Osteoblast (primary cell): ENCODE measurements at places on chromosomes 13 and 19.

- DNase-seq, result no peak
Measured at GRCh38 chr19:51466723-51467122, 8.5 kb upstream of the SIGLEC8 start.

GRCh38 chr13:39485314-39485700 lies 117.7 kb downstream of the LHFPL6 start:
- peak; percentile 63 for DNase-seq

DNA sequence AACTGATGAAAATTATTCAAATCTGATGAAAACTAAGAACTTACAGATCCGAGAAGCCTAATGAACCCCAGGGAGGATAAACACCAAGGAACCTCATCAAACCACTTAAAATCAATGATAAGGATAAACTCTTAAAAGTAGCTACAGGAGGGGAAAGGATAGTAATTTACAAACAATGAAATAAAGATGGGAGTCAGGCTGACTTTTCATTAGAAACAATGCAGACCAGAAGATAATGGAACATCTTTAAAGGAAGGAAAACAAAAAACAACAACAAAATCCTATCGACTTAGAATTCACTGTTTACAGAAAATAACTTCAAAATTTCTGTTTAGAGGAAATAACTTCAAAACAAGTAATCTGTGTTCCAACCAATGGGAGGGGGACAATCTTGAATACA lies 73.4 kb downstream of the ZDHHC20 start:
- DNase-seq, result no peak

- peak; percentile 65 for DNase-seq
Measured at GRCh38 chr19:15358918-15359317, 20.7 kb downstream of the AKAP8 start.

GRCh38 chr13:72864142-72865011 lies 82.4 kb downstream of the PIBF1 start:
- peak; percentile 43 for DNase-seq

- no peak for DNase-seq
Measured at GRCh38 chr13:59261928-59262488, 901.7 kb downstream of the DIAPH3 start.

DNA sequence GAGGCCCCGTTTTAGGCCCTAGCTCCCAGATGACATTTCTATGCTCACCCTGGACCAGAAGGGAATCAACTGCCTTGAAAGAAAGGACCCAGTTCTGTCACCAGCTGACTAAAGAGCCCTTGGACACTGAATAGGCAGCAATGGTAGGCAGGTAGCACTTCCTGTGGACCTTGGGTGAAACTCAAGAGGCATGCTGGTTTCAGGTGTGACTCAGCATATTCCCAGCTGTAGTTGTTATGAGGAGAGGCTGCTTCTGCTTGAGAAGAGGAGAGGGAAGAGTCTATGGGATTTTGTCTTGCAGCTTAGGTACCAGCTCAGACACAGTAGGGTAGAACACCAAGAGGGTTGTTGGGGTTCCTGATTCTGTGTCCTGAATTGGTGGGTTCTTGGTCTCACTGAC lies 37.9 kb upstream of the HTR2A start:
- peak; percentile 13 for DNase-seq

GRCh38 chr19:39710333-39710890 lies 6.1 kb downstream of the LGALS14 start:
- DNase-seq, result no peak

DNA sequence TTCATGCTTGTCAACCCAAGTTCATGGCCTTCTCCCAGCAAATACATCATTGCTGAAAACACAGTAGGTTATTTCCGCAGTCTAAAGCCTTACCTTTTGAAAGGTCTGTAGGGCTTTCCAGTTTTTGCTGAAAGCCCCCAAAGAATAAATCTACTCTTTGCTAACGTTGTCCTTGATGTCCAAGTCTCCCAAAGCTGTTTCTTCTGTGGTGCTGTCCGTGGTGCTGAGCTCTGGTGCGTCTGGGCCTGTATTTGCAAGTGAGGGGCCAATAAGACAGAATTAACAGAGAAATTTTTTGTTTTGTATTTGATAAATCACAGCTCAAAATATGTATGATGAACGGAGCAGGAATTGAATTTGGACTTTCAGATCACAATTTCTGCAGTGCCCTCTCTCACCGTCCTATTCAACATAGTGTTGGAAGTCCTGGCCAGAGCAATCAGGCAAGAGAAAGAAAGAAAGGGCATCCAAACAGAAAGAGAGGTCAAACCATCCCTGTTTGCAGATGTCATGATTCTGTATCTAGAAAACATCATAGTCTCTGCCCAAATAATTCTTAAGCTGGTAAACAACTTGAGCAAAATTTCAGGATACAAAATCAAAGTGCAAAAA lies 9.8 kb upstream of the LGALS16 start:
- DNase-seq, result no peak

GRCh38 chr13:42969565-42970172 lies 22.4 kb downstream of the EPSTI1 start:
- no peak for DNase-seq
